T-helper 17 cell (primary cell): ENCODE measurements at places on chromosomes 2 and 18. TPM values are rescaled to one million over a fixed set of nuclear protein-coding genes. Genes with fewer than 3 reads are reported as not detected.
A peak's percentile ranks its signal among the peaks of the same experiment; 100 is the strongest.

GRCh38 chr18:55234366-55235093 is 275.3 kb upstream of the CCDC68 start:
- DNase-seq = peak; percentile 4

GRCh38 chr18:80145196-80145804 is 36.2 kb downstream of the ADNP2 start:
- no peak for DNase-seq

DNA sequence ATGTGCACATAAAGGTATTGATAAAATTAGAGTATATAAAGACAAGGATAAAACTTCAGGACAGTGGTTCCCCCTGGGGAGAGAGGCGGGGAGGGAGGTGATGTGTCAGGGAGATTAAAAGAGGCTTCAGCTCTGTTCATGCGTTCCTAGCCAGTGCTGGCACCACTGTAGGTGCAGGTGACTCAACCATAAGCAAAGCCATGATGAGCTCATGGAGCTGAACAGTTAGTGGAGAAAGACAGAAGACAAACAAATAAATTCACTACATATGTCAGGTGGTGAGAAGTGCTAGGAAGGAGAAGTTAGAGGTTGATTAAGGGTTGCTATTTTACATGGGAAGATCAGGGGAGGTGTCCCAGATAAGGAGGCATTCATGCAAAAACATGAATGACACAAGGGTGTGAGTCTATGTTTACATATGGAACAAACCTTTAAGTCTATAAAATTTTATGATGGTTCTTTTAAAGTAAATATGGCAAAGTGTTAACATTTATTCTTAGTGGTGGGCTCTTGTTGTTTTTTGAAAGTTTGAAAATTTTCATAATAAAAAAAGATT is 136.0 kb downstream of the ANKRD44 start:
- no peak for DNase-seq

GRCh38 chr2:17538844-17539554 is 1.5 kb upstream of the VSNL1 start:
- DNase-seq = no peak

The TTR gene
- total RNA-seq = not detected

The SP5 gene
- not detected for total RNA-seq
